AG04449 (cell line): ENCODE measurements at places on chromosomes 2 and 18.

- no peak for DNase-seq
Measured at GRCh38 chr2:13030606-13031005, 313.9 kb downstream of the TRIB2 start.

DNA sequence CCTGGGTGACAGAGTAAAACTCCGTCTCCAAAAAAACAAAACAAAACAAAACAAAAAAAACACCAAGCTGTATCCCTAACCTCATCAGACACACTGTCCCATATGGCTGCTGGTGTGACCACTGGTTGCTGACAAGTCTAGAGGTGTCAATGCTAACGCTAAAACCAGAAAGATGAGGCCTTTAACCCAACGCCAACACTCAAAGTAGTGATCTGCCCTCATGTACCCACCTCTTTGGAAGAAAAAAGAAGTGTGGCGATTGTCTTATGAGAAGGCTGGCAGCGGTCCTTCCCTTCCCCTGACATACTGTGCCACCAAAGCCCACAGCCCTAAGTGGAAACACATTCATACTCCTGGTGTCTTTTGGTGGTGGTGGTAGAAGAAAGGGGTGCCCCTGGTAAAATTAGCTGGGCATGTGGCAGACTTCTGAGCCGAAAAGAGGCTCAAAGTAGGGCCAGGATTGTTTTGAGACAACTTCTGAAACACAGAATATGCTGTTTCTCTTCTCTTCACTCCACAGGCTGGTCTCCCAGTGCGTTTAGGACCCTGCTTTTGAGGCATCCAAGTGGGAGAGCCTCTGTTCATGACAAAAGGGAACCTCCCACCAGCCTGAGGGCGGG is 9.8 kb downstream of the SERTAD2 start:
- DNase-seq = no peak

- DNase-seq = no peak
Measured at GRCh38 chr2:225002656-225003045, 39.6 kb downstream of the DOCK10 start.

- DNase-seq = no peak
Measured at GRCh38 chr2:60365556-60365955, 187.9 kb downstream of the BCL11A start.

GRCh38 chr2:104408266-104408665 is 445.6 kb upstream of the POU3F3 start:
- no peak for DNase-seq

- no peak for DNase-seq
Measured at GRCh38 chr2:146246736-146247523, 1597.9 kb upstream of the ACVR2A start.

- no peak for DNase-seq
Measured at GRCh38 chr18:3832025-3832638, 382.2 kb downstream of the TGIF1 start.
